Astrocyte of the spinal cord (primary cell): ENCODE measurements at places on chromosomes 3 and 15.

DNA sequence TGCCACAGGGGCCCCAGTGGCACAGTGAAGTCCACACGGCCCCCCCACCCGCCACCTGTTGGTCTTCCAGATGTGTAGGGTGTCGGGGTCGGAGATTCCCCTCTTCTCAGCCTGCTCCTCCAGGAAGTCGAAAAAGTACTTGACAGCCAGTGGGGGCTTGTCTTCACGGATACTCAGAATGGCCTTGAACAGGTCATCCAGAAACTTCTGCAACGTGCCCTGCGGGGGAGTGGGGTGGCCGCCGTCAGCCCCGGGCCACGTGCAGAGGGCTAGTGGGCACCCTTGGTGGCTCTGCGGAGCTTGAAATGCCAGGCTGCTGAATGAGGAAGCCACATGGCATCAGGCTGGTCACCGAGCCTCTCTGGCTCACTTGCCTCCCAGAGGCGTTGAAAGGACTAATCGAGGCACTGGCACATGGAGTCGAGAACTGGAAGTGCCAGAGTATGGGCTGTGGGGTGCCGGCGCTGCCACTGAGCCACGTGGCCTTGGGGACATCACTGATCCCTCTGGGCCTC is 16.6 kb downstream of the H1-8 start:
- DNase-seq, result no peak

- no peak for DNase-seq
Measured at GRCh38 chr3:112579232-112579631, 17.4 kb downstream of the SLC35A5 start.

DNA sequence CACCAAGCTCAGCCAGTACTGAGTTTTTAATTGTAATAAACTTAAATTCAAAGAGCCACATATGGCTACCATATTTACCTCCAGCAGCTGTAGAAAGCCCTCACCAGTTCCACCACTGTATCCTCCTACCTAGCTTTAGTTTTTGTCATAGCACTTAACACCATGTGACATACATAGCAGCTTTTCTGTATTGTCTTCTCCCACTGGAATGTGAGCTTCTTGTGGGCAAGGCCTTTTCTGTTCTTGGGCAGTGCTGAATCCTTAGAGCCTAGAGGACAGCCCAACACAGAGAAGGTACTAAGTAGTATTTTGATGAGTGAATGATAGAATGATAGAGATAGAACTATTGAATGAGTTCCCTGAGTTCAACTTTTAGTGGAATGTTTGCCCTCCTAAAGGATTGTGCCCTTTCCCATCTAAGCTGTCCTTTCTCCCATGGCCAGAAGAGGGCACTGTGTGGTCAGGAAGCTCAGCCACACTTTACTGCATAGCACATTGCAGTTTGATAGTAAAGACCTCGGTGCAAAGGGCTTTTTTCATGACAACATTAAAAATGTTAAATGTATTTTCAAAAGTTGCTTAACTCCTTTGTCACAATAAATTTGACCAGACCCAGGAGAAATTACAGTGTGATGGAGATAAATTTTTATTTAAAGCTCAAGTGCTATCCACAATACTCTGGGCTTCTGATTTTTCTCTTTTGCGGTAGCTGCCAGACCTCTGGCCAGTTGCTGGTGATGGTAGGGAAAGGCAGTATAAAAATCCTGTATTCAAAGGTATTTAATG is 115.8 kb downstream of the GHSR start:
- peak; percentile 49 for DNase-seq

DNA sequence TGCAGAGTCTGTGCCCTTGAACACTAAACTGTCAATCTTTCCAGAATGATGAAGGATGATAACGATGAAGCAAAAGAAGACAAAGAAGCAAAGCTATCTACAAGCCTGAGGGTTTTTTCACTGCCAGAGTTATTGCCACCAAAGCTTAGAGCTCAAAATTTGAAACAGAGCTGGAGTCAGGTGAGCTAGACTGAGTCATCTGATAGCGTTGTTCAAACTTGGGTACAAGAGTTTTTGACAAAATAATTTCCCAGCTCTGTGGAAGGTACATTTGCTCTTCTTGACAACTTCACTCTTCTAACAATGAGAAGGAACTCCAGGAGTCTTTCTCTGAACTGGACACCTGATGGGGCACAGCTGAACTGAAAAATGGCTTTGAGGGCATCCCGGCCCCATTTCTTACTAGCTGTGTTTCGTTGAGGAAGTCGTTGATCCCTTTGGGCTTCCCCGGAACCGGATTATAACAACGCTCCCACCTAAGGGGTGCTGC is 715 bp downstream of the MCCC1 start:
- DNase-seq, result no peak

DNA sequence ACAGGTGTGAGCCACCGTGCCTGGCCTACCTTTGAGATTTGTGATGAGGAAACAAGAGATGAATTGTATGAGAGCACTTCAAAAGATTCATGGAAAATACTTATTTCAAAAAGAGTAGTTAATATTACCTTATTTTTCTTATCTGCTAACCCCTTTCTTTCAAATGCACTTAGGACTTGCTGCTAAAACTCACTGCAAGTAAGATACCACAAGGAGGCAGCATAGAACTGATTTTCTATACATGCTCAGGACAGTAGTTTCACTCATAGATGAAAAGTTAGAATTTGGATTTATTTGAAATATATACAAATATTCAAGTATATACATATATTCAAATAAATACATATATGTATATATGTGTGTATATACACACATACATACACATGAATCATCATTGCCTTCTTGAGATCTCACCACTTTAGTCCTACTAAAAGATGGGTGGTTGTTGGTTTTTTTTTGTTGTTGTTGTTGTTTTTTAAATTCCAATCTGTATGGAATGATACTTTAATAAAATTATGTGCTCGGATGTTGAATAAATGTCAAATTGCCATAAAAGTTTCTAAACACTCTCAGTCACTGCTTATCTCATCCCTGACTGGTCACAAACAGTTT is 2.4 kb downstream of the CCNDBP1 start:
- DNase-seq, result peak; percentile 58

DNA sequence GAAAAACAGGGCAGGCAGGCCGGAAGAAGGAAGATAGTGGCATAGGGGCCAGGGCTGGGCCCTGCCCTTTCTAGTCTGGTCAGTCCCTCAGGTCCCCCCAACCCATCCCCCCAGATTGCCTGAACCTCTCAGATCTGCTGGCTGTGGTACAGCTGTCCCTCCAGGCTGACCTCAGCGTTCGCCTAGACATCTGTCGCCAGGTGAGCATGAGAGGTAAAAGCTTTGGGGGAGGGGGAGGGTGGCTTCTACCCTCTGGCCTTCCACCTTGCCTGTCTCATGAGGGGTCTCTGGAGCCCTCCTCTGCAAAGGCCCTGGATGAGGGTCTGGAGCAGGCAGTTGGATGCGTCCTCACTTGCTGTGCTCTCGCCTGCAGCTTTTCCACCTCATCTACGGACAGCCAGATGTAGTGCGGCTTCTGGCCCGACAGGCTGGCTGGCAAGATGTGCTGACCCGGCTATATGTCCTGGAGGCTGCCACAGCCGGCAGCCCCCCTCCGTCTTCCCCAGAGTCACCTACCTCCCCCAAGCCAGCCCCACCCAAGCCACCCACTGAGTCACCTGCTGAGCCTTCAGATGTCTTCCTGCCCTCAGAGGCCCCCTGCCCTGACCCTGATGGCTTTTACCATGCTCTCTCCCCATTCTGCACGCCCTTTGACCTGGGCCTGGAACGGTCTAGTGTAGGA is 20.2 kb downstream of the NBEAL2 start:
- no peak for DNase-seq
